Left ventricle myocardium superior (tissue), 1 donor: ENCODE measurements at places on chromosomes 13 and 19.

DNA sequence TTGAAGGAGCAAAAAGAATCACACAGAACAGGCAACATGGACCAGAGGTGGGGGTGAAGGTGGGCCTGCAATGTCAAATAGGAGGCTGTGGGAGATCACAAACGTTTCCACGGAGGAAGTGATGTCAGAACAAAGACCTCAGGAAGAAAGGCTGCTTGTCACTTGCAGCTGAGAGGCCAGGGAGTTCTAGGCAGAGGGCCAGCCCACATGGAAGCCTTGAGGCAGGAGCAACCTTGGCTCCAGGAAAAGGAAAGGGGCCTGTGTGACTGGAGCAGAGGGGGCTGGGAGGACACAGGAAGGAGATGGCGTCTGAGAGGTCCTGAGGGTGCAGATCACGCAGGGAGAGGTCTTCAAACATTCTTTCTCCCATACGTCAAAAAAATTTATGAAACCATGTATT, 16.3 kb downstream of the ZNF160 start:
- peak; percentile 70 for DNase-seq

DNA sequence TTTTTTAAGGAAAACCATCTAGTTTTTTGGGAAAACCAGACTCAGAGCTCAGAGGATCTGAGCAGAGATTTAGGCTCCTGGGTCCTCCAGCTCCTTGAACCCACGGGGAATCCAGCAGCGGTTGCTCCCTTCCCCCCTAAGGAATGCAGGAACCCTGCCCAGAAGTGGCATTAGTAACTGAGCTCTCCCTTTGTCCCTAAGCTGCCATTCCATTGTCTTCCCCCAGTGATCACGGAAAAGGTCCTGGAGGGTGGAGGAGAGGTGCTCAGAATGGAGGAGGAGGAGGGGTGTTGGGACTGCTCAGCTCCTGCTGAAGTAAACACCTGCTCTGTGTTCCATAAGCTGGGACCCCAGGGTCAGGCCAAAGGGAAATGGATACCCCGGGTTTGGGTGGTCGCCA, 16.8 kb upstream of the OR1M1 start:
- DNase-seq = no peak

- no peak for DNase-seq
Measured at GRCh38 chr13:66322936-66323335, 907.2 kb downstream of the PCDH9 start.

DNA sequence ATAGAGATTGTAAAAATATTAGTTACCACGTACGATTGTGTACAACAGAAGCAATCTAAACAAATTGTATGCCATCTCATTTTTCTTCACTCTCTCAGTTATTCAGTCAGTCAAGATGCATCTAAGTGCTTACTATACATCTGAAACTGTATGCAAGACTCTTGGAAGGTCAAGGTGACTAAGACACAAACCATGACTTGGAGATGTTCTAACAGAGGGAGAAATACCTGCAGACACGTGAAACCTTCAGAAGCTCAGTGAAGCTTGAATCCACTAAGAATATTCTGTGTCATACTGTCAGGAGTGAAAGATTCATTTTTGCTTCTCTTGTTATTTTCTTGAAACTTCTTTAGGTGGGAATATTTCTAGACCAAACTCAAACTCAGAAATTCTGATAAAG, 365.4 kb downstream of the ITGBL1 start:
- DNase-seq = no peak

- DNase-seq = no peak
Measured at GRCh38 chr13:57724486-57725272, 93.1 kb downstream of the PCDH17 start.

GRCh38 chr19:1240925-1241324, 626 bp upstream of the ATP5F1D start:
- DNase-seq = no peak

DNA sequence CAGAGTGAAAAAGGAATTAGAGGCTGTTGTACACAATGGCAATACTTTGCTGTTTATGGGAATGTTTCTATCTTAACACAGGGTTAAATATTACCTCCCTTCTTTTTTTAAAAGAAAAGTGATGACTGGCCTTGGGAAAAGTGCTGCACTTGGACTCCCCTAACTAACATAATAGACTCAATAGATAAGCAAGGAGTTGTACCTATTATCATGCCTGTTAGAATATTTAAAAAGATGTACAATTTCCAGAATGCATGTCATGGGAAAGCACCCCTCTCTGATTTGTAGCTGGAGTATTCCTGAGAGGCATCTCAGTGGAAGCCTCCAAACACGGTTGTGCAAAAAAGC, 79.3 kb upstream of the GPC6 start:
- DNase-seq = no peak

- no peak for DNase-seq
Measured at GRCh38 chr13:37641391-37641790, 42.8 kb upstream of the POSTN start.
